ENCODE measurements at places on chromosomes 2 and 18.

DNA sequence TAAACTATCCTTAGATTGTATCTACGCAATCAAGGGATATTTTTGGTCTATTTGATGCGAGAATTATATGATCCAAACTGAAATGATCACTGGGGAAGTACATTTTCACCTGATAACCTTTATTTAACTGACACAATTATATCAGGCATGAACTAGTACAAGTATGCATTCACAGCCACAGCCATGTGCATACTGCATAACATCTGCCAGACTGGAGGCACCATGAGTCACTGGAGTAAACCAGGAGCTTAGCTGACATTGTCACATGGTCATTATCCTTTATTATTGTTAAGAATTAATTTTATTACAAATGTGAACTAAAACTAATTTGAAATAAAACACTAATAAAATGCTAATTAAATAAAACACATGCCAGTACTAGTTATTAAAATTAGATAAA is 1127.1 kb downstream of the DPP10 start:
- no peak for DNase-seq

- no peak for DNase-seq
Measured at GRCh38 chr18:44938720-44939665, 258.3 kb downstream of the SETBP1 start.

- DNase-seq = no peak
Measured at GRCh38 chr2:19850056-19851050, 51.4 kb downstream of the TTC32 start.

GRCh38 chr18:74226666-74227065 is 65.1 kb downstream of the CYB5A start:
- DNase-seq = no peak

GRCh38 chr2:240128608-240129145 is 7.4 kb downstream of the COPS9 start:
- no peak for DNase-seq

- no peak for DNase-seq
Measured at GRCh38 chr18:63817441-63818051, 42.3 kb downstream of the SERPINB7 start.

All from stimulated activated CD8-positive, alpha-beta memory T cell treated with anti-CD3 and anti-CD28 coated beads, Interleukin-4, amount 100 ng/mL, for 4 hours (primary cell).